ENCODE measurements at places on chromosomes 4 and X. TPM values are rescaled to one million over a fixed set of nuclear protein-coding genes. Genes with fewer than 3 reads are reported as not detected.

GAGE13 gene
- not detected for total RNA-seq

GABRQ gene
- total RNA-seq: not detected

POLN gene
- total RNA-seq: 6.1 TPM

ASMT gene
- 1.8 TPM for total RNA-seq

GAB1 gene
- total RNA-seq: 2.0 TPM

GPRASP1 gene
- 1.9 TPM for total RNA-seq

APEX2 gene
- 24.1 TPM for total RNA-seq

SASH3 gene
- 317 TPM for total RNA-seq

All from natural killer cell treated with Interleukin-12 subunit alpha and Interleukin-12 subunit beta and Interleukin-15 and Interleukin-18, amount 100 ng/mL, for 72 hours (primary cell).